Stimulated activated CD4-positive, alpha-beta T cell treated with anti-CD3 and anti-CD28 coated beads, Interleukin-4, amount 100 ng/mL, for 1 hour (primary cell): ENCODE measurements at places on chromosomes 12 and 14.

GRCh38 chr12:52156757-52157565 is 34.9 kb downstream of the KRT80 start:
- DNase-seq = peak; percentile 76

- DNase-seq = no peak
These were observed 63.6 kb downstream of the TMEM30B start for GRCh38 chr14:61217516-61217915.

DNA sequence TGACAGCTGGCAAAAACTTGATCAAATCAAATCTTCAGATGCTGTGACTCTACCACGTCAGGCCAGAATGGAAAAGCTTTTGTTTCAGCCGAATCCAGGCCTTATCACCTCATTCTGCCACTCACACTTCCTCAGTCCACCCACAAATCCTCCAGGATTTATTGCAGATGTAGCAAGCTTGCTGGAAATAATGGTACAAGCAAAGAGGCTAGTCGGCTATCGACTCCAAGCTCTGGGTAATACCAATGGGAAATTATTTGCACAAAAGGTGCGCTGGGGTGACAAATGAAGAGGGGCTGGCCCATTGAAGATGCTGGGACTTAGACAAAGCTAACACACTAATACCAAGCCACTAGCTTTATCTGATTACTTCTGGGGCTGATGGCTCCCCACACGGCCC is 250.5 kb downstream of the ASCL1 start:
- no peak for DNase-seq

DNA sequence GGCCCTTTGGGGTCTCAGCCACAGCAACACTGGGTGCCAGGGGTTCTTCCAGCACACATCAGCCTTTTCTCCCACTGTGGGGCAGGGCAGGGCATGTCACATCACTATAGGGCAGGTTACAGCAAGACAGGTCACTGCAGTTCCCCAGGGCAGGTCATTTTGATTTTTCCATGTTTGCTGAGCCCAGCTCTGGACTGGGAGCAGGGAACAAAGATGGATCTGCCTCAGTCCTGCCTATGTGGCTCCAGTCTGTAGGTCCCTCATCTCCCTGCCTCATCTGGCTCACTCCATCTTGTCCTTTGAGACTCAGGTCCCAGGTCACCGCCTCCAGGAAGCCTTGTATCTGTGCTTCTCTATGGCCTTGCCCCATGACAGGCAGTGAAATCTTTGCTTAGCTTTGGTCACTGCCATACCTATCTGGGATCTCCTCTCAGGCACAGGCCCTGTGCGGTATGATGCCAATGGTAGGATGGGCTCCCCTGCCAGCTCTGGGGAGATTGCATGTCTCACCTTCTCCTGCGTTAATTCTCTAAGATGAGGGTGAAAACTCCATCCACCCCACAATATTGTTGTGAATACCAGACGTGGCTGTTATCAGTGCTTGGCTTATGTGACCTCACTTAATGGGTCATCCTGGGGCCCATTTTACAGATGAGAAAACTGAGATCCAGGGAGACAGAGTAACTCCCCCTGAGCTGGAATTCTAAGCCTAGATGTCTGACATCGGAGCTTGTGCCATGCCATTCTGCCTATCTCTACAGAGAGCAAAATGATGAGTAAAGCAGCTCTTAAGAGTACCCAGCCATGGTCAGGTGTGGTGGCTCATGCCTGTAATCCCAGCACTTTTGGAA is 1.5 kb downstream of the SERPINA6 start:
- DNase-seq = no peak

DNA sequence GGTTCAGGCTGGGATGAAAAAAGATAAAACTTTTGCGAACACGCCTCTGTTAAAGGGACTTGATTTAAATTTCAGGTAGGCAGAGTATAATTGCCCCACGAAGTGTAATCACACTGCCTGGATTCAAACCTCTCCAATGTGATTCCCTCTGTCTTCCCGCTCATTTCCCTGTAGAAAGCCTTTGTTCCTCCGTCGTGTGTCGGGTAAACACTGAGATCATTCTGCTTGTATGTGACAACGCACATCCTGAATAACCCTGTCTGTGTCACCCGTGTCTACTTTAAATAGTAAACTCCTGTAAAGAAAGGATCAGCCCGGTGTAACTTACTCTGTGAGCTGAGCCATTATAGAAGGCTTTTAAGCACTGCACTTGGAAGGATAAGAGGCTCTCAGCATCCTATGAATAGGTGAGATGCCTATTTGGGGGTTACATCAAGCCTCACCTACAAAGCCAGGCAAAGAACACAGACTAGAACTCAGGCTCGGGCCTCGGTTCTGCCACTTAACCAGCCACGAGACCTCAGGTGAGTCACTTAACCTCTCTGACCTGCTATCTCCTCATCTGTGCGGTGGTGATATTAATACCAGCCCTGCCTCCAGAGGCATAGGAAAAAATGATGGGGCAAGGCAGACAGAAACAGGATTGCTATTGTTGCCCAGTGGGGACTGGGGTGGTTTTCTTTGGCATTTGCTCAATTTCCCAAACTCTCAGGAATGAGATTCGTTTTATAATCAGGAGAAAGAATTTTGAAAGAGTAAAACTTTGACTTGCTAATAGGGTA is 74.2 kb downstream of the RBM19 start:
- no peak for DNase-seq

DNA sequence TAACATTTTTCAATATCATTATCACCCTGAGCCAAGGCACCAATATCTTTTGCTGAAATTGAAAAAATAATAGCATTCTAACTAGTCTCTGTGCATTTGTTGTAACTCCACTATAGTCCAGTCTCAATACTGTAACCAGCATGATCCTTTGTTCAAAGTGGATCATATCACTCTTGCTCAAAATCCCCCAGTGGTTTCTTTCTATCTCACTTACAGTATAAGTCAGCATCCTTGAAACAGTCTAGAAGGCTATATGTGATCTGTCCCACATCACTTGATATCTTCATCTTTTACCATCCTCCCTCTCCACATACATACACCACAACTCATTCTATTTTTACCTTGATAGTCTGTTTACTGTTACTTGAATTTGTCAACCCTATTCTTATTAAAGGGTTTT is 435.7 kb downstream of the CCER1 start:
- no peak for DNase-seq
